ENCODE measurements at places on chromosomes 6 and 20. TPM values are rescaled to one million over a fixed set of nuclear protein-coding genes. Genes with fewer than 3 reads are reported as not detected.

Gene OR12D3
- total RNA-seq: not detected

Gene LY6G6F
- total RNA-seq: not detected

Gene TNF
- total RNA-seq: not detected

Gene COQ3
- total RNA-seq: 3.0 TPM

Gene ZSWIM1
- 3.8 TPM for total RNA-seq

Gene KCNK15
- 0.28 TPM for total RNA-seq

Gene TP53TG5
- total RNA-seq: under 0.01 TPM

Gene NRSN2
- total RNA-seq: 14.5 TPM

Gene PTCRA
- not detected for total RNA-seq

Gene PDYN
- total RNA-seq: not detected

Gene SUMO4
- 1.3 TPM for total RNA-seq

Gene TULP1
- total RNA-seq: not detected

Gene ZNF311
- 1.9 TPM for total RNA-seq

Gene CST5
- not detected for total RNA-seq

Gene LINC00237
- not detected for total RNA-seq

Gene RIPOR3
- 21.7 TPM for total RNA-seq

Gene ENPP5
- total RNA-seq: 0.46 TPM

Gene MYBL2
- 0.71 TPM for total RNA-seq

Gene MYH7B
- 0.18 TPM for total RNA-seq

Gene HLA-DMA
- 2.1 TPM for total RNA-seq

Gene SOX18
- total RNA-seq: not detected

Gene IPCEF1
- 0.43 TPM for total RNA-seq

Gene FAM50B
- 5.0 TPM for total RNA-seq

Gene GNMT
- total RNA-seq: not detected

Gene MCCD1
- not detected for total RNA-seq

Gene STK4
- total RNA-seq: 16.6 TPM

Gene C6orf141
- 3.0 TPM for total RNA-seq

Gene AIF1
- not detected for total RNA-seq

Gene MAP3K4
- 38.1 TPM for total RNA-seq

Gene SLC16A10
- total RNA-seq: not detected

Gene HAO1
- total RNA-seq: not detected

Gene ABHD16B
- not detected for total RNA-seq

Gene CCDC170
- 2.6 TPM for total RNA-seq

Gene SPAG4
- total RNA-seq: 22.0 TPM

Gene CLIC5
- total RNA-seq: not detected

Gene LY6G5B
- 2.1 TPM for total RNA-seq

Gene ANKEF1
- total RNA-seq: 1.4 TPM

Gene ERGIC3
- 536 TPM for total RNA-seq

Gene CAGE1
- total RNA-seq: 0.09 TPM

Gene CPXM1
- total RNA-seq: 0.71 TPM

Gene WFDC5
- not detected for total RNA-seq

Gene F13A1
- total RNA-seq: not detected

Gene RIPPLY2
- total RNA-seq: 0.28 TPM

Gene EPPIN
- not detected for total RNA-seq

Gene EFHC1
- 18.2 TPM for total RNA-seq

Gene PARD6B
- total RNA-seq: 0.37 TPM

Gene TRIM40
- total RNA-seq: not detected

Gene NKAIN2
- total RNA-seq: not detected

Gene ADAM33
- 44.4 TPM for total RNA-seq

Gene DAAM2
- 1.9 TPM for total RNA-seq

Gene SULF2
- 28.3 TPM for total RNA-seq

Gene FILIP1
- 0.14 TPM for total RNA-seq

Gene POM121L2
- total RNA-seq: not detected

Gene KCNK5
- not detected for total RNA-seq

Measured in smooth muscle cell of bladder (primary cell).